Nephron progenitor cell (in vitro differentiated cells): ENCODE measurements at places on chromosomes 7 and 10.

DNA sequence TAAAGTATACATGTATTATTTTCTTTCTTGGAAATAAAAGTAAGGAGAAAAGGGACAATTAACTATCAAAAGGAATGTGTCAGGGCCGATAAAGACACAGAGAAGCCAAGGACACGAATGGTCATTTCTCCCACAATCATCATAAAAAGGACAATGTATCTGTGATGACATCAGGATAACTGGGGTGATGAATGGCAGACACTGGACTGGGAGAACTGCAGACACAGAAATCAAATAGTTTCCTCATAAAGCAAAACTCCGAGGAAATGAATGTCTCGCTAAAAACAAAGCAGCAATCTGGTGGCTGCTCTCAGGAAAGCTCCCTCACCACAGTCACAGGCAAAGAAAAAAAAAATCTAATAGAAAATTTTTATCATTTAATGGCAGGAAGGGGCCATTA is 69.3 kb upstream of the NPY start:
- H3K27me3 ChIP-seq, result peaks cover 7% of the 10 kb centered on the region
- no peaks in the 10 kb centered on the region for H3K36me3 ChIP-seq
- no peak overlapping the region for H3K4me3 ChIP-seq

- no peak overlapping the region for H3K27ac ChIP-seq
- peaks cover 30% of the 10 kb centered on the region for H3K27me3 ChIP-seq
- no peak overlapping the region for H3K4me3 ChIP-seq
- no peaks in the 10 kb centered on the region for H3K36me3 ChIP-seq
These were observed 61.7 kb downstream of the PWWP2B start for GRCh38 chr10:132458586-132459300.

DNA sequence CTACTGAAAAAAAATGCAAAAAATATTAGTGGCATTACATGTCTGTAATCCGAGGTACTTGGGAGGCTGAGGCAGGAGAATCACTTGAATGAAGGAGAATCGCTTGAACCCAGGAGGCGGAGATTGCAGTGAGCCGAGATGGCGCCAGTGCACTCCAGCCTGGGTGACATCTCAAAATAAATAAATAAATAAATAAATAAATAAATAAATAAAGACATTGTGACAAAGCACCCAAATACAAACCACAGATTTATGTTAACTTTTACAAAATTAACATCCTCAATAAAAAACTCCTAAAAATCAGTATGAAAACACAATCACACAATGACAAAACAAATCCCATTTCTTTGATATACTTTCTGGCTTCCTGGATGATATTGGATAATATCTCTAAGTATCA is 808.3 kb downstream of the REEP3 start:
- DNase-seq, result no peak
- H3K27me3 ChIP-seq, result no peaks in the 10 kb centered on the region
- no peak overlapping the region for H3K27ac ChIP-seq
- H3K4me3 ChIP-seq, result no peak overlapping the region

DNA sequence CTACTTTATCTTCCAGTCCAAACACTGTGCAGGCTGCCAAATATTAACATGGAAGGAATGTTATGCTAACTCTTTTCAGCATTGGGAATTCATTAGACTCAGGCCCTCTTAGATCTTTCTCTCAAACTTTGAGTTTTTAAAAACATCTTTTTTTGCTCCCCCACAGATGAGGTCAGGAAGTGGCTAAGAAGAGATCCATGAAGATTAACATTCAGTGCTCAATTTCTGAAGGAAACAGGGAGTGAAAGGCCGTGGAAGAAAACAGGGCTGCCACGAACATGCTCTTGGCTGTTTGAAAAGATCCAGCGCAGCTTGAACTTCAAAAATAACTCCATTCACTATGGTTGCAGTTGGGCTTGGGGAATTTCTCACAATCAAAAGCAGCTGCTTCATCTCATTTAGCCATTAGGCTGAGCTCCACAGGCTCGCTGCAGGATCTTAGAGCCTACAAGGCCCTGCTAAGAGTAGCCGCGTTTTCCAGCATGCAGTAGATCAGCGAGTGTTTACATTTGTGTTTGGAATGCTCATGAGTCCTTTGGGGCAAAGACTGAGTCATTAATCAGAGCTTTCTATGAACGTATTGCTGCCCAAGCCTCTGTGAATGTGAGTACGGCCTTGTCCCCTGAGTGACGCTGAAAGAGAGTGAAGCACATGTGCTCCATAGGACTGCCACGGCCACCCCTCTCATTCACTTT is 41.2 kb upstream of the TNS3 start:
- H3K36me3 ChIP-seq, result no peaks in the 10 kb centered on the region
- H3K27ac ChIP-seq, result peak overlapping the region; percentile 64
- no peak overlapping the region for H3K4me3 ChIP-seq
- H3K4me1 ChIP-seq, result peaks cover 47% of the 10 kb centered on the region

- no peaks in the 10 kb centered on the region for H3K27me3 ChIP-seq
- DNase-seq, result no peak
- no peak overlapping the region for H3K4me3 ChIP-seq
- H3K4me1 ChIP-seq, result no peaks in the 10 kb centered on the region
- H3K27ac ChIP-seq, result peak overlapping the region; percentile 33
These were observed 1043.2 kb upstream of the C7orf33 start for GRCh38 chr7:147547252-147547897.

- H3K27me3 ChIP-seq, result peaks cover 8% of the 10 kb centered on the region
- H3K4me3 ChIP-seq, result no peak overlapping the region
- H3K27ac ChIP-seq, result no peak overlapping the region
- H3K4me1 ChIP-seq, result peaks cover 4% of the 10 kb centered on the region
- DNase-seq, result no peak
- no peaks in the 10 kb centered on the region for H3K36me3 ChIP-seq
These were observed 74.5 kb upstream of the VKORC1L1 start for GRCh38 chr7:65798111-65799075.

GRCh38 chr7:117127585-117128168 is 174.4 kb downstream of the ST7 start:
- H3K27me3 ChIP-seq, result no peaks in the 10 kb centered on the region
- H3K4me1 ChIP-seq, result no peaks in the 10 kb centered on the region
- H3K27ac ChIP-seq, result no peak overlapping the region
- DNase-seq, result peak; percentile 28

- DNase-seq, result no peak
- no peaks in the 10 kb centered on the region for H3K36me3 ChIP-seq
- no peaks in the 10 kb centered on the region for H3K4me1 ChIP-seq
- H3K27ac ChIP-seq, result no peak overlapping the region
- H3K27me3 ChIP-seq, result no peaks in the 10 kb centered on the region
These were observed 570.2 kb downstream of the PHTF2 start for GRCh38 chr7:78368771-78369170.

DNA sequence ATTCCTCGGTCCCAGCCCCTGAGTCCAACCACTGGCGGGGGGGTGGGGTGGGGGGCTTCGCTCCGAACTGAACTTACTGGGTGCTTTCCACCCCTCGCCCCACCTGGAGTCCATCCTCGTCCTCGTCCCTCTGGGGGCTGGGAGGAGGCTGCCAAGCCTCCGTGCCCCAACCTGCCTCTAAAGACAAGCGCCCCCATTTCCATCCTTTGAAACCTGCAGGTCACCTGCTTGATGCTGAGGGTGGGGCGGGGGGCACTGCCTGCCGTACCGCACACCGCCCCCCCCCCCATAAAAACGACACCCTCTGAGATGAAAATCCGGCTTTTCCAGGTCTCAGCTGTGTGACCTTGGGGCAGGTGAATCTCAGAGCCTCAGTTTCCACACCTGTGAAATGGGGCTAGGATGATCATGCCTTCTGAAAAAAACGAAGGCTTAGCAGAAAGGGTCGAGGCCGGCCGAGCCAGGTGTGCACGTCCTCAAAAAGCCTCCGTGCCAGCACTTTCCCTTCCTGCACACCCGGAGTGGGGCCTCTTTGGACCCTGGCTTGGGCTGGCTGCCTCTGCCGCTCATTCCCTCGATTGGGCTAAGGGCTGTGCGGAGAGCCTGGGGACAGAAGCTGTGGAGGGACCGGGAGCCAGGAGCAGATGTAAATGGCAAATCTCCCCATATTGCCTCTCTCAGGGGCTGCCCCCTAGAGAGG is 967 bp downstream of the ELFN1 start:
- H3K4me3 ChIP-seq, result peak overlapping the region; percentile 74
- no peaks in the 10 kb centered on the region for H3K36me3 ChIP-seq
- peaks cover 30% of the 10 kb centered on the region for H3K4me1 ChIP-seq
- H3K27ac ChIP-seq, result no peak overlapping the region
- no peak for DNase-seq

DNA sequence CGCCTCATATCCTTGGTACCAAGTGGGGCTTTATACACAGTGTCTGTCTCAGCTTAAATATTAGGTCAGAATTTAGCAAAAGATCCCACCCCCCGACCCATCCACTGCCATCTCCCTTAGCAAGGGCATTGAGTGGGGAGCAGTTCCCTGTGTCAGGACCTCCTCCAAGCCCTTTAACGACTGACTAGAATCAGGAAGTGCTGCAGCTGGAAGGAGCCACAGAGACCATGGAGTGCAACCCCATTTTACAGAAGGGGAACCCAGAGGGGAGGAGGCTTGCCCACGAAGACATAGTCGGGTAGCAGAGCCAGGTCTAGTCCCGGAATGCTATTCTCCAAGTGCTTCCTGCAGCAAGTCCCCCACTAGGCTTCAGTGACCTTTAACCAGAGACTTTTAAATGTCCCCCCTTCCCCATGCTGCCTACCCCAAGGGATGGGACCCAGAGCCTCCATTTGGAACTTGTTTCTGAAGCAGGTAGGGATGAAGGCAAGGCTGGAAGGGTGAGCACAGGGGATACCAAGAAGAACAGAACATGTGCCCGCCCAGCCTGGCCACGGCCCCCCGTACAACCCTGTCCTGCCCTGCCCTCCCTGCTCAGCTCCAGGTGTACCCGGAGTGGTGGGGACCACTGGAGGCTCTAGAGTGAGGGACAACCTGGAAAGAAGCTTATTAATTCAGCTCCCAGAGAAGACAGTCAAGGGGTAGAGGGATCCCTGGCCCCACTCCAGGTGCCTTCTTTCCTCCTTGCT is 41.3 kb downstream of the C10orf105 start:
- DNase-seq, result no peak
- peaks cover 27% of the 10 kb centered on the region for H3K27me3 ChIP-seq
- H3K36me3 ChIP-seq, result no peaks in the 10 kb centered on the region
- H3K27ac ChIP-seq, result no peak overlapping the region
- H3K4me1 ChIP-seq, result no peaks in the 10 kb centered on the region

DNA sequence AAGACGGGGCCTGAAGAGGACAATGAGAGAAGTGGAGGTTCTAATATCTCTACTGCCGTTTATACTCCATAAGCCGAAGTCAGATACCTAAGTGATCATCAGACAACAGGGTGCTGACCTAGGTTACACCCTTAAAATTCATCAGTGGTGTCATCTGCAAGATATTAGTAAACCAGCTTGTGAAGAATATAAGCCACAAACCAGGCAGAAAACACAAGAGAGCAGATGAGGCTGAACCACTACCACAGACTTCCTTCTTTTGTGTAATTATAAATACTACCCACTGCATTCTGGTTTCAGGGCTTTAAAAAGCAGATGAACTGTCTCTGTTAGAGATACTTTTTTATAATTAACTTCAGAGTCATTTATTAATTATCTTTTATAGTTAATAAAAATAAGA is 69.0 kb upstream of the LRRC17 start:
- no peak overlapping the region for H3K4me3 ChIP-seq
- no peaks in the 10 kb centered on the region for H3K4me1 ChIP-seq
- H3K36me3 ChIP-seq, result peaks cover 11% of the 10 kb centered on the region
- no peak for DNase-seq
- no peak overlapping the region for H3K27ac ChIP-seq

DNA sequence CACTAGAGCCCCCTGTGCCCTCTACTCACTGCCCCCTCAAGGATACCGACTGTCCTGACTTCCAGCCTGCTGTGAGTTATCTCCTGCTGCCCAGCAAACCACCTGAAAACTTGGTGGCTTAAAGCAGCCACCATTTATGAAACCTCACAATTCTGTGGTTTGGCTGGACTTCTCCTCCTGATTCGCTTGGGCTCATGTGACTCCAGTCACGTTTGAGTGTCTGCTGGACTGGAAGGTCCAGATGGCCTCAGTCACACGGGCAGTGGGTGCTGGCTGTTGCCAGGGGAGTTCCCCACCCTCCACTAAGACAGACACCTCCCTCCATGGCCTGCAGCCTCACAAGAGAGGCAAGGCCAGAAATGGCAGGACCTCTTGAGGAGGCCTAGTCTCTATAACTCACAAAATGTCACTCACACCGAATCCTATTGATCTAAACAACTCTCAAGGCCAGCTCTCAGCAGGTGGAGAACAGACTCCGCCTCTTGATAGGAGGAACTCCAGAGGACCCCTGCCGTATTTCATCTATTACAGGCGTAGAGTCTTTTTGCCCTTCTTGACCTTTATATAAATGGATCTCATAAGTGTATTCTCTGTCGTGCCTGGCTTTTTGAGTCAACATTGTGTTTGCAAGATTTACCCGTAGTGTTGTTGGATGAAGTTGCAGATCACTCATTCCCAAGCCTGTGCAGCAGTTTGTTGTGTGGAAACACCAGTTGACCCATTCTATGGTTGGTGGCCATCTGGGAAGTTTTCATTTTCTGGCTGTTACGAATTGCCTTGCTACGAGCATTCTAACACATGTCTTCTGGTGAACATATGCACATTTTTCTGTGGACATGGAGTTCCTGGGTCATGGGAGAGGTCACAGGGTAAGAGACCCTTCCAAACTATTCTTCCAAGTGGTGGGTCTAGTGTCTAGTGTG is 48.3 kb downstream of the ZMIZ1 start:
- DNase-seq, result no peak
- peak overlapping the region; percentile 33 for H3K4me3 ChIP-seq
- H3K27ac ChIP-seq, result peak overlapping the region; percentile 87
- H3K4me1 ChIP-seq, result peaks cover 72% of the 10 kb centered on the region

GRCh38 chr10:124171561-124171960 is 78.2 kb upstream of the CHST15 start:
- peaks cover 8% of the 10 kb centered on the region for H3K27me3 ChIP-seq
- H3K4me1 ChIP-seq, result peaks cover 47% of the 10 kb centered on the region
- H3K36me3 ChIP-seq, result no peaks in the 10 kb centered on the region
- H3K4me3 ChIP-seq, result no peak overlapping the region

- DNase-seq, result no peak
- H3K36me3 ChIP-seq, result peaks cover 6% of the 10 kb centered on the region
- H3K27me3 ChIP-seq, result no peaks in the 10 kb centered on the region
- H3K4me1 ChIP-seq, result peaks cover 6% of the 10 kb centered on the region
- H3K27ac ChIP-seq, result no peak overlapping the region
These were observed 28.6 kb downstream of the MACC1 start for GRCh38 chr7:20188567-20188966.

- no peak for DNase-seq
- no peak overlapping the region for H3K27ac ChIP-seq
- peaks cover 57% of the 10 kb centered on the region for H3K36me3 ChIP-seq
- H3K27me3 ChIP-seq, result no peaks in the 10 kb centered on the region
- peaks cover 16% of the 10 kb centered on the region for H3K4me1 ChIP-seq
- no peak overlapping the region for H3K4me3 ChIP-seq
These were observed 33.0 kb downstream of the MINDY4 start for GRCh38 chr7:30804078-30804661.

DNA sequence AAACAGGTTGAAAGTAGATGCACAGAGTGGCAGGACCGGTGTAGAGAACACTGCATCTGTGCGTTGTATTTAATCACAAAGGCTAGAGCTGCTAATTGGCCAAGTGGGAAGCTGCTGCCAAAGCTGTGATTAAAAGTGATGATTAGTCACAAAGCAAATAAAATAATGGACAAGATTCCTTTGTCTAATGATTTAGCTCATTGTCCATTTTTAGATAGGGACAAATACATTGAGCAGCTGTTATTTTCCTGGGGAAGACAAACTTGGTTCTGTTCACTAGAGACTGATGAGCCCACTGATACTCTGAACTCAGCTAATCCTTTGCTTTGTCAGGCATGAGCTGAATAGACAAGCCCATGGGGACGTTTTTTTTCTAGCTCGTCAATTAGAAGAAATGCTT is 19.7 kb downstream of the UBE3C start:
- peaks cover 2% of the 10 kb centered on the region for H3K27me3 ChIP-seq
- DNase-seq, result no peak
- H3K4me1 ChIP-seq, result peaks cover 15% of the 10 kb centered on the region
- peaks cover 45% of the 10 kb centered on the region for H3K36me3 ChIP-seq
- H3K4me3 ChIP-seq, result no peak overlapping the region
- no peak overlapping the region for H3K27ac ChIP-seq
